Vagina (tissue), 2 donors: ENCODE measurements at places on chromosomes 4 and X. TPM values are rescaled to one million over a fixed set of nuclear protein-coding genes. Genes with fewer than 3 reads are reported as not detected.

- no peak for DNase-seq
- H3K27ac ChIP-seq = no peak overlapping the region
- no peak overlapping the region for H3K4me3 ChIP-seq
- H3K4me1 ChIP-seq = peaks cover 26% of the 10 kb centered on the region
Observed at GRCh38 chr4:52715914-52716313, 35.3 kb downstream of the ERVMER34-1 start.

GRCh38 chrX:30965767-30966166 lies 76.7 kb upstream of the TAB3 start:
- no peaks in the 10 kb centered on the region for H3K4me1 ChIP-seq
- DNase-seq = no peak
- no peaks in the 10 kb centered on the region for H3K36me3 ChIP-seq
- H3K27ac ChIP-seq = no peak overlapping the region

- no peak overlapping the region for H3K4me3 ChIP-seq
- no peak overlapping the region for H3K27ac ChIP-seq
- H3K4me1 ChIP-seq = peaks cover 4% of the 10 kb centered on the region
- no peak for DNase-seq
- H3K27me3 ChIP-seq = no peaks in the 10 kb centered on the region
Observed at GRCh38 chr4:111693758-111694157, 451.5 kb upstream of the FAM241A start.

DNA sequence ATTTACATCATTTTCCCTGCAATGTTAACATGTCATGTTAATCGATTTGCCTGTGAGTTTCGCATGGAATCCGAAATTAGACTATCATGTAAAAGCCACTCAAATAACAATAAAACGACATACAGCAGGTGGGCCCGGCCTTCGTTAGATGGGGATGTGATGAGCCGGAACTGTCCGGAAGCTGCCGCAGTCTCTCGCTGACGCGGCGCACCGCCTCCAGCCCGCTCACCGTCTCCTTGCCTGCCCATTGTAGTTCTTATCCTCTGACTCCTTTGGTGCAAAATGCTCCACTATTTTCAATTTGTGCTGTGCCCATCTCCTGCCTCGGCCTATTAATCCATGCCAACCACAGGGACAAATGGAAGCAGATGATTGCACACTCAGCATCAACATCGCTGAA lies 877.5 kb upstream of the TENM3 start:
- H3K4me1 ChIP-seq = no peaks in the 10 kb centered on the region
- no peaks in the 10 kb centered on the region for H3K27me3 ChIP-seq
- H3K4me3 ChIP-seq = no peak overlapping the region

NIPAL1 gene
- 8.1 TPM for total RNA-seq

DNA sequence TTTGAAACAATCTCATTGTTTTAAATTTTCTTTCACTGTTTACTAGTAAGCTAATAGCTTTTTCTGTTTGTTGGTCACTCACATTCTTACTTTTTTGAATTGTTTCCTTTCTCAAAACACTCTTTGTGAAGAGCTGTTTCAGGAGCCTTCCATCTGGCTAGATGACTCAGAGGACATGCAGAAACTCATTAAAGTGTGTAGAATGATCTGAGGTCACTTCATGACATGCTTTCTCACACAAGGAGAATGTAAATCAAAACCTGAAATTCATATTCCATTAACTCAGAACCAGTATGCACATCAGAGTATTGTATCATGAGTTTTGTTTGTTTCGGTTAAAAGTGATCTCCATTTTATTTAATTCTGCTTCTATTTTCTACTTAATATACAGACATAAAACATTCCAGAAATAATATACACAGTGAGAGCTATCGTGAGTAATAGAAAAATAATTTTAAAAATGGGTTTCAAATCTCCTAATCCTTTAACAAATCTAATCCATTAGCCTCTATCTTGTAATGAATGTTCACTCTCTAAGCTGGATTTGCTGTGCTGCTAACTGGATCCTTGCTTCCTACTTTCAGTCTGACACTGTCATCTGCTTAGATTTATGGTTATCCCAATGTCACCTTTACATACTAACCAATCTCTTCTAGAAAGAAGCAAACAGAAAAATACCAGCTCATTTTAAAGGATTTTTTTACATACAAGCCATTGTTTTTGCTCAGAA lies 449.6 kb downstream of the FSTL5 start:
- no peak overlapping the region for H3K27ac ChIP-seq
- no peaks in the 10 kb centered on the region for H3K27me3 ChIP-seq
- no peak overlapping the region for H3K4me3 ChIP-seq
- no peak for DNase-seq
- no peaks in the 10 kb centered on the region for H3K36me3 ChIP-seq

DNA sequence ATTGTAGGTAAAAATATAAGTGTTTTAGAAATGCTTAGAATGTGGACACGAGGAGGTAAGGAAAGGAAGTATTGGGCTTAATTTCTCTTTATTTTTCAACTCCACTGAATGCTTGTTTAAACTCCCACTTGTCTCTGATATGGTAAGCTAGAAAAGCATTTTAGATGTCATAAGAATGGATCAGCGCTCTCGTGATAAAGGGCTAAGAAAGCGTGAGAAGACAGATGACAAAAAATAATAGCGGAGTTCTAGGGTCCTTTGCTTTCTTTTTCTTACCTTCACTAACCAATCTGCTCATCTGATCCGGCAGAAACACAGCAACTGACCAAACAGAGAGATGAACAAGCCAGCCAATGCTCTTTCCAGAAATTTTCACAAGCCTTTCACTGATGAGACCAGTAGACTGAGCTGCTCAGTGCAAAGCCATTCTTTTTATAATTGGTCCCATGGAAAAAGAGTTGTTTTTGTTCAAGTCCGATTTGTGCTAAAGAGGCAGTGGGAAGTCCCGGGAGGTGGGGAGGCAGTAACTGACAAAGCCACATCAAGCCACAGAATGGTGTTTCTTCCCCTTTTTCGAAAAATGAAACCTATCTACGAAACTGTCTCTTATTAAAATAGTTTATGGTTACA lies at the start of gene TASL:
Gene TASL, minus strand, starts transcription at position 405 of the 630 bp plus-strand sequence. CDS start 17,411 bp downstream, outside the sequence.
- no peaks in the 10 kb centered on the region for H3K27me3 ChIP-seq
- no peaks in the 10 kb centered on the region for H3K4me1 ChIP-seq
- H3K27ac ChIP-seq = no peak within 1 kb of the TSS

HTR2C gene
- 1.7 TPM for total RNA-seq

STPG2 gene
- not detected for total RNA-seq

GRCh38 chrX:119638725-119639471 lies 32.7 kb upstream of the NKRF start:
- H3K36me3 ChIP-seq = no peaks in the 10 kb centered on the region
- H3K4me1 ChIP-seq = no peaks in the 10 kb centered on the region
- H3K27me3 ChIP-seq = no peaks in the 10 kb centered on the region
- no peak for DNase-seq
- no peak overlapping the region for H3K4me3 ChIP-seq
